HT1080 (cell line): ENCODE measurements at places on chromosomes 4 and X. TPM values are rescaled to one million over a fixed set of nuclear protein-coding genes. Genes with fewer than 3 reads are reported as not detected.
A peak's percentile ranks its signal among the peaks of the same experiment; 100 is the strongest.

GRCh38 chrX:65635378-65635777 lies 32.1 kb upstream of the MSN start:
- DNase-seq: no peak

DNA sequence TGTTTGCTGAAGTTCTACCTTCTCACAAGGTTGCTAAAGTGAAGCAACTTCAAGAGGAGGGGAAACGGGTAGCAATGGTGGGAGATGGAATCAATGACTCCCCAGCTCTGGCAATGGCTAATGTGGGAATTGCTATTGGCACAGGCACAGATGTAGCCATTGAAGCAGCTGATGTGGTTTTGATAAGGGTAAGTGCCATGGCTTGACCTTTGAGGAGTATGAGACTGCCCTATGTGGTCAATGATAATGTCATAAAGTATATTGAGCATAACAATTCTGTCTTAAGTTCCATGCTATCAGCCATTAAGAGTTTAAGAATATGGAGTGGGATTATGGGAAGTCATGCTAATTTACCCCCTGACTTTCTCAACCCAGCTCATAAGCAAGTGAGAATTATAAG lies 61.4 kb upstream of the PGK1 start:
- no peak for DNase-seq

The AFM gene
- total RNA-seq: not detected in 2 replicates

The MAOA gene
- 9.3 and 14.5 TPM in 2 replicates for total RNA-seq

DNA sequence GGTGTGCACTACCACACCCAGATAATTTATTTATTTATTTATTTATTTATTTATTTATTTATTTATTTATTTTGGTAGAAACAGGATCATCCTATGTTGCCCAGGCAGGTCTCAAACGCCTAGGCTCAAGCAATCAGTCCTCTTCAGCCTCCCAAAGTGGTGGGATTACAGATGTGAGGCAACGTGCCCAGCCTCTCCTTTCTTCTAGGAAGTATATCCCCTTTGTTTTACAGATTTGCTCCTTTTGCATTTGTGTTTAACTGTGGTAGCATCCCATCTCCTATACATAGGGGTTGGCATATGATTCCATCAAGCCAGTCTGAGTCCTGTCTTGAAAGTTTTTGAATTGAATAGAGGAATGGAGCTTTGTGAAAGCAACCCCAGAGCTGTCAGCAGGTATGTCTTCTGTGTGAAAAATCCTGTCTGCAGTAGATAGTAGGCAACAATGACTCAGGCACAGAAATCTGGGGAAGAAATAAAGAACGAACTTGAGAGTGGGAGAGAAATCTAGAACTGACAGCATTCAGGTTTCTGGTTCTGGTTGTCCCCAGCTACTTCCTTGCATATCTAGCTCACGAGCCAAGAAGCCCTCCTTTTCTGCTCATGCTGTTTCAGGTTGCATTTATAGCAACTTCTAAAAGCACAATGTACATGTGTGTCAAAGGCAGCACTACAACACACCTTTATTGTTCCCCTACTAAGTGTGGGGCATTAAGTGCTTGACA lies 113.7 kb upstream of the LSM6 start:
- no peak for DNase-seq

DNA sequence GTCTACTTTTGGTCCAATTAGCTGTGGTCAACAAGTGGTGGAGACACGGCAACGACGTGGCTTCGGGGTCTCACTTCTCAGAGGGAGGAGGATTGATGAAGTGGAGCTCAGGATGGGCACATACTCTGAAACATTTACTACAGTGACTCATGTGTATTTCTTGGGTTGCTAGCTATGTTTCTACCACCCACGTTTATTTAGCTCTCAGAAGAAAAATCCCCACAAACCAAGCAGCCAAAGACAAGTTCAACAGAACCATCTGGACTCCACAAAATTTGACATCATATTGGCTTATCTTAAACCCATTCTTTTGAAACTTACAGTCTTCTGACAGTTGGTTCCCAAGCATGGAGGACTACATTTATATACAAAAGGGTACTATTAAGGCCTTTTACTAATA lies 158.0 kb downstream of the CBLL2 start:
- DNase-seq: no peak

The TBC1D8B gene
- 0.94 and 1.9 TPM in 2 replicates for total RNA-seq

- no peak for DNase-seq
Observed at GRCh38 chr4:7320206-7320797, 114.4 kb downstream of the PSAPL1 start.

- no peak for DNase-seq
Observed at GRCh38 chr4:17068891-17069290, 170.4 kb upstream of the LDB2 start.

DNA sequence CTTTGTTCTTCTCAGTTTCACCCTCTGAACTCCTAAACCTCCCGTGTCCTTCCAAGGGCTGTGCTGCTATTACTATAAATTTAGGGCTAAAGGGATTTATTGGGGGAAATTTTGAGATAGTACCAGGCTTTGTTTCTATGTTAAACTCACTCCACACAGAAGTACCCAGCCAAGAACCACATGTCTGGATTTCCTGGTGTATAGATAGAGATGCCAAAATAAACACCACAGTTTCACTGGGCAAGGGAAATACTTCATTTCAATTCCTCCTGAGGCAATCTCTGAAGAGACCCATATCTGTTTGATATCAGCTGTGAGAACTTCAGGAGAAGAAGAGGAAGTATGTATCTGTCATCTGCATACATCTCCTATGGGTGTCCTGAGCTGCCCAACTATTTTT lies 21.7 kb upstream of the CLNK start:
- DNase-seq: peak; percentile 44

The EXOC1L gene
- not detected in 2 replicates for total RNA-seq

- no peak for DNase-seq
Observed at GRCh38 chrX:928606-929005, 283.8 kb downstream of the CRLF2 start.

GRCh38 chrX:100379388-100379986 lies 30.6 kb downstream of the PCDH19 start:
- peak; percentile 5 for DNase-seq
